ENCODE measurements at places on chromosomes 6 and 20.

- no peak overlapping the region for H3K27ac ChIP-seq
- no peak overlapping the region for H3K4me3 ChIP-seq
- H3K36me3 ChIP-seq = no peaks in the 10 kb centered on the region
- H3K4me1 ChIP-seq = no peaks in the 10 kb centered on the region
- no peaks in the 10 kb centered on the region for H3K27me3 ChIP-seq
These were observed 90.5 kb downstream of the GPX5 start for GRCh38 chr6:28615955-28616747.

- no peak overlapping the region for H3K4me3 ChIP-seq
- no peaks in the 10 kb centered on the region for H3K36me3 ChIP-seq
- no peak overlapping the region for H3K27ac ChIP-seq
These were observed 121.4 kb upstream of the TCF21 start for GRCh38 chr6:133767357-133767970.

- no peak overlapping the region for H3K4me3 ChIP-seq
- H3K27ac ChIP-seq = no peak overlapping the region
- H3K4me1 ChIP-seq = peaks cover 6% of the 10 kb centered on the region
These were observed 70.6 kb downstream of the SGK1 start for GRCh38 chr6:134247231-134247833.

DNA sequence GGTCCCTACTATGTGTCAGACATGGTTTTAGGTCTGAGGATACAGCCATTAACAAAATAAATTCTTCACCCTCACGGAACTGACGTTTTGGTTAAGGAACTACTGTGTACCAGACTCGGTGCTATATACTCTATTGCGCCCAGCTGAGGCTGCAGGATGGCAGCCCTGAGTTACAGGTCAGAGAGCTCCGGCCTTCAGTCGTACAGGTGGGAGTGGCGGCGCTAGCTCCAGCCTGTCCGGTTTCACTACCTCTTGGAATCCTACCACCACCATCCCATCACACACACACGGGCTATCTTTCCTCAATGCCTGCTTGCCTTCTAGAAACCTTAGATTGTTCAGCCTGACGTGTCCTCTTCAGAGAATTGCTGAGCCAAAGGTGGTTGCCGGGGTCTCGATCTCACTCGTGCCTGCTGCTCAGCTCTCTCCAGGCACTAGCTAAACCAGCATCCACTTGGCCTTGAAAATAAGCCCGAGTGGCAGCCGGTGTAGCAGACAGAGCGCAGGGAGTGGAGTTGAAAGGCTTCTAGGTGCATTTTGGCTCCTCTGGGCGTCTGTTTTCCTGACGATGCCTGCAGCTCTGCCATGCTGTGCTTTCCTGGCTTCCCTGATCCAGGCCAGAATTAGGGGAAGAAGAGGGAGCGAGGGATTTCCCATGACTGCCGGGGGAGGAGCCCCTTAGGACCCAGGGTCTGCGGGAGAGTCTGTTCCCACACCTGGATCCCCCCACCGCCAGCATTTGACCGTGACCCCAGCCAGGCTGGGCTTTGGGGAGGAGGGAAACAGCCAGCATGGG lies 1.1 kb upstream of the TCF15 start:
- DNase-seq = no peak
- no peak overlapping the region for H3K4me3 ChIP-seq
- H3K27me3 ChIP-seq = peaks cover 12% of the 10 kb centered on the region
- no peaks in the 10 kb centered on the region for H3K4me1 ChIP-seq
- H3K36me3 ChIP-seq = no peaks in the 10 kb centered on the region
- H3K27ac ChIP-seq = no peak overlapping the region

GRCh38 chr6:52675372-52675771 lies 4.5 kb downstream of the TMEM14A start:
- H3K27me3 ChIP-seq = no peaks in the 10 kb centered on the region
- peaks cover 3% of the 10 kb centered on the region for H3K4me1 ChIP-seq
- H3K27ac ChIP-seq = no peak overlapping the region
- H3K36me3 ChIP-seq = peaks cover 3% of the 10 kb centered on the region
